ENCODE measurements at places on chromosomes 7 and 10. TPM values are rescaled to one million over a fixed set of nuclear protein-coding genes. Genes with fewer than 3 reads are reported as not detected.

The DNAH11 gene
- not detected for polyA plus RNA-seq

The ATP6V0E2 gene
- polyA plus RNA-seq = 144 TPM

The ABCC2 gene
- polyA plus RNA-seq = 0.14 TPM

The MSS51 gene
- polyA plus RNA-seq = 0.14 TPM

The NOLC1 gene
- polyA plus RNA-seq = 76.6 TPM

The MET gene
- not detected for polyA plus RNA-seq

The PLCE1 gene
- polyA plus RNA-seq = 0.14 TPM
